D341Med (cell line): ENCODE measurements at places on chromosomes 6 and 20.
A peak's percentile ranks its signal among the peaks of the same experiment; 100 is the strongest.

- no peak for DNase-seq
Measured at GRCh38 chr6:111997853-111998208, 56.1 kb upstream of the CCN6 start.

DNA sequence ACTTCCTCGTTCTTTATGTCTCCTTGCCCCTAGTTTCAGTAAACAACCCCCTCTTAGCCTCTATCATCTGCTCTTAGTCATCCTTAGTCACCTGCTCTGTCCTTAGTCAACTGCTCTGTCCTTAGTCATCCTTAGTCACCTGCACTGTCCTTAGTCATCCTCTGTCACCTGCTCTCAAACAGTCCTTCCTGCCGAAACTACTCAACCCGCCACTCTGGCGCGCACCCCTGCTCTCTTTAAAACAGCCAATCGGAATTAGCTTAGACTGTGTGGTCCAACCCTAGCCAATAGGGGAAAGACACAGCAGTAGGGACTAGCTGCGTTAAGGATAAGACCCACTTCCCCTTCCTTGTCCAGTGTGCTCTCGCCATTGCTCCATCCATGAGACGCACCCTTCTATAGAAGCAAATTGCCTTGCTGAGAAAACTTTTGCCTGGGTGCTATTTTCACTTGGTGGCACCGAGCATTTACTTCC lies 73.9 kb downstream of the BACH2 start:
- DNase-seq, result no peak

- DNase-seq, result no peak
Measured at GRCh38 chr6:97160280-97160679, 122.7 kb downstream of the MMS22L start.

DNA sequence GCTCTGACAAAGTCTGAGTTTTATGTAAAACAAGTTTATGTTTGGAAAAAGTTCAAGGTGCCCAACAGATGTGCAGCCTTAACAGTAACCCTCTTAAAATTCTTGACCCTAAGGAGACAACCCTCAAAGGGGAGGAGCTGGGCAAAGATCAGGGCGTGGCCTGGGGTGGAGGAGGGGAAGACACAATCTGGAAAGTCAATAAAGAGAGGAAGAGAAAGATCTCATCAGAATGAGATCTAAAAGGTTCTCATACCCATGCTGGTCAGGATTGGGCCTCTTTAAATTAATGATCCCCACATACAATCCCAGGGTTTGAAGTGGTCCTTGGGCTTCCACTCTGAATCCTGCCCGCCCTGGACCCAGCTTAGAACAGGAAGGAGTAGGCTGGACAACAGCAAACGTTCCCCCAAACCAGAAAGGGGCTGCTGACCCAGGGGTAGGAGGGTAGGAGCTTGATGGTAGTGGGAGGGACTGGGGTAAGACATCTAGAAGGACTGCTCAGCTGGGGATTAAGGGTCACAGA lies 33.0 kb downstream of the FOXP4 start:
- no peak for DNase-seq

GRCh38 chr6:57302477-57302876 lies 15.0 kb upstream of the PRIM2 start:
- DNase-seq, result no peak

DNA sequence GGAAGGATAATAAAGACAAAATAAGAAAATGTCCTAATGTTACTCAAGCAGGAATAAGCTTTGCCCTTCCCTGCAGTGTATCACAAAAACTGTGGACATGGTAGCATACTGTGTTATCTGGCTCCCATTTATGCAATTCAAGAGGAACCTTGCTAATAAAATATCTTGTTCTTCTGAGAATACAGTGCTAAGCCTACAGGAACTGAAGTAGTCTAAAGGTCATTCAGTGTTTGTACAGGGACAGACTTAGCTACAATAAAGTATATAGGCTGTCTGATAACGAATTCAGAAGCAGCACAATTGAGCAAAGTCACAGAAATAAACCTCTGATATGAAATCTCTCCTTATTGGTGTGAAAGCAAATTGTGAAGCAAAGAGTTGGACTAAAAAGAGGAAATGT lies 59.6 kb upstream of the SDHAF4 start:
- DNase-seq, result no peak

GRCh38 chr6:33619166-33619840 lies 1.8 kb upstream of the ITPR3 start:
- no peak for DNase-seq

GRCh38 chr6:82988930-82989351 lies 76.7 kb downstream of the UBE3D start:
- no peak for DNase-seq

DNA sequence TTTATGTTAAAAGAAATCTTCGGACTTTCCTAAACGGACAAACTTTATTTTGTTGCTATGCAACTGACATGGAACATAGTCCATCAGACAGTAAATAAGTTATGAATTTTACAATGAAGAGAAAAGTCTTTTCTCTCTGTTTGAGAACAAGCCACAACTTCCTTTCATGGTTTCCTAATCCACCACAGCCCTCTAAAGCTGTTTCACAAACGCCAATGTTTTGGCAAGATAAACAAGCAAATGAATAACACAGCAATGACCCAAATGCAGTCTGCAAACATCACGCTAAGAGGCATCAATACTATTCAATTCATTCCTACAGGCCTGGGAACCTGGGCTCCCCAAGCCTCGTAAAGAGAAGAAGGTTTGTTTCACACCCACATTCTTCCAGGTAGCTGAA lies 60.4 kb downstream of the HAO1 start:
- DNase-seq, result no peak

DNA sequence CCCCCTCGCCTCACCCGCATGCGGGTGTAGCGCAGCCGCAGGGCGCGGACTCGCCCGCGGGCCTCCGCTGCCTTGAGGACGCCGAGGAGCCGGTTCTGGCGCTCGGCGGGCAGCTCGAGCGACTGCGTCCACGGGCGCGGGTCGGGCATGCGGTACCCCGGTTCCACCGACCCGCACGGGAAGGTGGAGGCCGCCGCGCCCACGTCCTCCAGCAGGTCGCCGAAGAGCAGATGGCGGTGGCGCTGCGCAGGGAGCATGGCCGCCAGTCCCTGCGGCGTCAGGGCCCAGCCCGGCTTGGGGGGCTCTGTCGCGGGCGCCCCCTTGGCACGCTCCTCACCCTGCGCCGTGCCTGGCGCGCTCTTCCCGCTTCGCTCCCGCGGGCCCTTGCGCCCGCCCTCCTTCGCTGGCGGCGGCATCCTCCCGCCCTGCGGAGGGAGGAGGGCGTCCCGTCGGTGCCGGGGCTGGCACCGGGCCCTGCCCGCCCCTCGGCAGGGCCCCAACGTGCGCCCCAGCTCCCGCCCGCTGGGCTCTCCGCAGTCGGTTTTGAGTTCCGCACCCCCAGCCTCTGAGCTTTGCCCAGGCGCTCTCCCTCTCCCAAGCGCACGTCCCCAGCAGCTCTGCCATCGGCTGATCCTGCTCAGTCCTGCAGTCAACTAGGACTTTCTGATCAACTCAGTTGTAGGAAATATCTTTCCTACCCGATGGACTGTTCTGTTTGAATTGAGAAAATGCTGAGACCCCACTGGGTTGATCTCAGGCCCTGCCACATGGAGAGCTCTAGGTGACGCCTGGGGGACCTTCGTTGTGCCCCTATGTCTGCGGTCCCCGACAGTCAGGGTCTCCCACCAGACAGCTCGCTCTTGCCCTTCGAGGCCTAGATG lies at the start of gene LKAAEAR1:
Gene LKAAEAR1 (minus strand): TSS at position 595 of the 881 bp plus-strand sequence. CDS start 179 bp downstream, at position 416.
- peak; percentile 76 for DNase-seq

DNA sequence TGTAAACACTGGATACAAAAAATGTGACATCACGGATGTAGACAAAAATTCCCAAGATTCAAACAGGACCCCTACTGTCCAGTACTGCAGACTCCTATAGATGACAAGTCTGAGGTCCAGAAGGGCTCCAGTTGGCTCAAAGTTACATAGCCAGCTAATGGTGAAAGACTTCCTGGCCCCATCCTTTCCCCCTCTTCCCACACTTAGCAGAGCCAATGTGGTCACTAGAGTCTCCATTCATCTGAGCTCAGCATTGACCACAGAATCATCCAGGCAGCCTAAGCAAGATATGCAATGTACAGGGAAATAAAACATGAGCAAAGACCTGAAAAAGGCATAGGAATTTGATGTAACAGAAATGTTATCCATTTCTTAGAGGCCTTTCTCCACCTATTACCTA lies 180.5 kb downstream of the ADAT2 start:
- no peak for DNase-seq

DNA sequence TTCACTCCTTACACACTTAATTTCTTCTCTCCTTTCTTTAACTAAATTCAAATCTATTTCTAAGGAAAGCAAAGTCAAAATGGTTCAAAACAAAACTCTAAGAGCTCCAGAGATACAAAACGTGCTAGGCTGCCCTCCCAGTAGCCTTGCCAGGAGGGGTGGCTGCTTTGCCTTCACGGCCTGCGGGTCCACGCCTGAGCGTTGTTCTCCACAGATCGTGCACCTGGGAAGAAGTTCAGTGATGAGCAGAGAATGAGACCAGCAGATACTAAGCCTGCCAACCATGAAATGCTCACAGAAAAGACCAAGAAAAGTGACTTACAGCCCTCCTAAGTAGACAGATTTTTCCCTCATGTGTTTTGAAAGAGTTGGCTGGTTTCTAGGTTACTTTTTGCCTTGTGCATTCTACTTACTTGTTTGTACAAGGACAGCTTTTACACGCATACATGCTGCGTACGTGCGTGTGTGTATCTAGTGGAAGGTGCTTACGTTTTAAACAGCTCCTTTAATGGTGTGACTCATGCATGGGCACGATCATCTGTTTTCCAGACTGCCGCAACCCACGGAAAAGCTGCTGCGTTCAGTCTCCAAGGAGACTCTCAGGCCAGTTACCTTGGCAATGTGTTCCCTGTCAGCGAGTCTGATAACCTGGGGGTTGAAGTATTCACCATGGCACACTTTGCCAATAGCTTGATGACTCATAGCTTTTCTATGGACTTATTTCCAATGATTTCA lies 32.4 kb upstream of the PBOV1 start:
- no peak for DNase-seq

DNA sequence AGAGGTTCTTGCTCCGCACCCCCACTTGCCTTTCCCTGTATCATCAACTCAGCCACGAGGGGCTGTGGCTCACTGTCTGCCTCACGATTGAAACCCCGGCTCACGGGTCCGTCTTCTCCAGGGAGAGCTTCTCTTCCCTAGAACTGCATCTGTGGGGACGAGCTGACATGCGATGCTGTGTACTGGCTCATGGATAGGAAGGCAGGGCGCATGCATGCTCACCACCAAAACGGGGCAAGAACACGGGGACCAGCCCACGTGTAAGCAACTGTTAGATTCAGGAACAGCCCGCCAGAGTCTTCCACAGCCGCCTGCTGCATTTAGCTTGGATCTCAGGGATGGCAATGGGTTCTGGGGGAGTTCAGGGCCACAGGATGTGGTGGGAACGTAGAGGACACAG lies 275.9 kb upstream of the CDH4 start:
- DNase-seq, result no peak

- DNase-seq, result no peak
Measured at GRCh38 chr6:115602466-115602865, 458.2 kb downstream of the FRK start.

DNA sequence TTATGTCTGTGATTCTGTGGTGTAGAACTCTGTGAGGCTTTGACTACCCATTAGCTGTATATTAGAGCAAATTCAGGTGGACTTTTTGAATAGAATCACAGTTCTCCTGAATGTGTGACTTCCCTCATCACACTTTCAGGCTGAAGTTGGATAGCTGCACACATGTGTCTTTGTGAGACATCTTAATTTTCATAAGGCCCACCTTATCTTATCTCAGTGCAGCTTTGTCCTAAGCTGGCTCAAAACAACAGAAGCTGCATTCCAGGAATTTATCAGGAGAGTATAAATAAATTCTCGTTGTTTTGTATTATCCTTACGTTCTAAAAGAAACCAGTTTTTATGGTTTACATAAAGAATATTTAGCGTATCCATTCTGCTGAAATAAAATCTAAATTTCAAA lies 26.2 kb upstream of the SLC35D3 start:
- DNase-seq, result no peak

DNA sequence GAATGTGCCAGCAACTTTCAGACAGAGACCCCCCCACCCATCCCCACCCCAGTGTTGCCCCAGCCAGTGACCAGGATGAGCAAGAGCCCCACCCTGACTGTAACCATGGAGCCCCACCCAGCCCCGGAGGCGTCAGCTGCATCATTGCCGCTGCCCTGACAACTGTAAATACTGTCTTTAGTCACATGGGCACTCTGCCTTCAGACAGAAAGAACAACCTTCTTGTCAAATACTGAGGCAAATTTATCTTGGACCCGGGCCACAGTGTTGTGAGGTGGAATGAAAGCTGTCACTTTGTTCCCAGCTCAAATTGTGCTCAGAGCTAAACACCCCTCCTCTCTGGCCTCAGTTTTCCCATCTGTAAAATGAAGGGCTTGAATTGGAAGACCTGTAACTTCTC lies 23.7 kb downstream of the MOCS3 start:
- no peak for DNase-seq

DNA sequence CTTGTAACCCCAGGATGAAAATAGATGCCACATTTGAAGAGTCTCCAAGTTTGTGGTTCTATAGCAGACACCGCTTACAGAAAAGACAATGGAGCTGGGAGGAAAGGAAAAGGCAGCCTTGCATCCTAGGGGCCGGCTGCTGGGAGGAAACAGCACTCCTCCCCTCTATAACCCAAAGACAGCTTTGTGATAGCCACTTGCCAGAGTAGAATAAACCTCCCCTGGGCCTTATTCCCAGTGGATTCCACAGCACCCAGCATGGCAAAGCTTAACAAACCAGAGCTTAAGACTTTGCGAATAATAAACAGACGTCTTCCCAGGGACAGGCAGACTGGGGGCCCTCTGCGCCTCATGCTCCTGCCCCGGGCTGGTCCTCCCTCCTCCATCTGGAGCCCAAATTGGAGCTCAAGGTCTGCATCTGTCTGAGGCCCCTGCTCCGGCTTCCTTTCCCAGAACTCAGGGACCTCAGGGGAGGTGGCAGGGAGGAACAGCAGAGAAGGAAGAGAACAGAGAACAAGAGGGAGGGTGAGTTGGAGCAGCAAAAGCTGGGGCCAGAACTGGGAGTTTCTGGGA lies 8.8 kb upstream of the TAF8 start:
- peak; percentile 84 for DNase-seq

- DNase-seq, result no peak
Measured at GRCh38 chr6:71496018-71496721, 207.6 kb downstream of the OGFRL1 start.

GRCh38 chr6:113103634-113104361 lies 753.3 kb upstream of the MARCKS start:
- no peak for DNase-seq

GRCh38 chr6:99434702-99435530 lies 9.8 kb upstream of the PNISR start:
- DNase-seq, result peak; percentile 18

- DNase-seq, result no peak
Measured at GRCh38 chr20:18676396-18676795, 88.5 kb downstream of the DTD1 start.
